Small intestine (tissue), 16 donors: ENCODE measurements at places on chromosomes 11 and 22. TPM values are rescaled to one million over a fixed set of nuclear protein-coding genes. Genes with fewer than 3 reads are reported as not detected.
A peak's percentile ranks its signal among the peaks of the same experiment; 100 is the strongest.

The CCDC116 gene
- 0.27 TPM for polyA plus RNA-seq

- DNase-seq, result no peak
These were observed 1185.3 kb downstream of the JRKL start for GRCh38 chr11:97574976-97575665.

GRCh38 chr11:70491696-70492472 lies 93.6 kb downstream of the CTTN start:
- DNase-seq, result no peak

GRCh38 chr11:107695446-107695845 lies 16.4 kb downstream of the SLN start:
- no peak for DNase-seq

GRCh38 chr11:118820412-118821357 lies 29.7 kb upstream of the DDX6 start:
- DNase-seq, result no peak

DNA sequence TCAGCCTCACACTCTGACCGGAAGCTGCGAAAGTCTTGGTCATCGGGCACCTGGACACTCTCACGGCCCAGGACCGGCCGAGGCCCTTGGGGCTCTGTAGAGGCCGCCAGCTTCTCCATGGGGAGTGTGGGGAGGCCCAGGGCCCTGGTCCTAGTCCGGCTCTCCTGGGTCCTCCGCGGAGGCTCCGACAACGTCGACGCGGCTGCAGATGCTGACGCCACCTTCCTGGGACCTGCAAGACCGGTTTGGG lies 12.9 kb downstream of the STARD10 start:
- no peak for DNase-seq

The TTC36 gene
- 26.6 TPM for polyA plus RNA-seq

The CCDC89 gene
- 0.52 TPM for polyA plus RNA-seq

- DNase-seq, result no peak
These were observed 9.3 kb downstream of the VPS26B start for GRCh38 chr11:134233729-134234179.

GRCh38 chr11:11171854-11172253 lies 181.2 kb downstream of the CSNK2A3 start:
- no peak for DNase-seq

- DNase-seq, result no peak
These were observed 27.5 kb downstream of the FOLR3 start for GRCh38 chr11:72162891-72163492.

DNA sequence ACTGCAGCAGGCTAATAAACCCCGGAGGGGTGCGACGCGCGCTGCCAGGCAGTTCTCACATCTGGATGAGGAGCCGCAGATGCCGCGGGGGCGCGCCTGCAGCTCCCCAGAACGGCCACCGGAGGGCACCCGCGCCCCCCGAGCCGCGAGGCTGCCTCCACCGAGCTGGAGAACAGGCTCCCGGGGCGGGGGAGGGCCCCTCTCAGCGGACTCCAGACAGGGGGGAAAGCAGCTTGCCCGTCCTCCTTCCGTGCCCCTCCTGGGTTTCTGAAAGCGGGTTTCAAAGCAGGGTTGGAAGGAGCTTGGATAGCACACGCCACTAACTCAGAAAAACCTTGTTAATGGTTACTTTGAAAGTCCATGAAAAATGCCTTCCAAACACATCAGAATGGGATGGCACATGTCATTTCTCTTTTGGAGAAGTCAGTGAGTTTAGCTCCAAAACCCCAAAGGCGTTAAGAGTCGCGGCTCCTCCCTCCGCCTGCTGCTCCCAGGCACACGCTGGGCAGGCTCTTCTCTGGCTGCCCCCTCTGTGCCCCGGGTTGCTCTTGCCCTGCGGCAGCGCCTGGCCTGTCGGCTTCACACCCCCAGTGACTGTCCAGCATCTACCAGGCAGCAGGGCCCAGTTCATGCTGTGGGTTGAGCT lies 317.8 kb downstream of the NTM start:
- DNase-seq, result peak; percentile 41

DNA sequence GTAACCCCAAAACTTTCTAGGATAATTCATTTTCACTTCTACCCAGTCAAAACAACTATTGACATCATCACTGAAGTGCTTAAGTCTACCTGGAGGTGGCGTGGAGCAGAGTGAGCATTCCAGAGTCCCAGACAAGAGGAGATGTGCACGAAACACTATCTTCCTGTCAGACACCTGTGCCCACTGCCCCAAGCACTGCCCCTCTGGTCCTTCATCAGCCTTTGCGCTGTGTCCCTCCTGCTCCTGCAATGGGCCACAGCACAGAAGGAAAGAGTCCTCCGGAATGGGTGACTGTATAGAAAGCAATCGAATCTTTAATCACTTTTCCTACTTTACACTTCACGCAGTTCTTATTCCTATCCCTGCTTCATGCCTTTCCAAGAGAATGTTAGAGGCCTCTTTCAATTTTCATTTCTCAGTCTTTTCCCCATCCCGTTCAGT lies 512 bp upstream of the GRIA4 start:
- peak; percentile 35 for DNase-seq

- DNase-seq, result peak; percentile 68
These were observed 40.6 kb downstream of the BARX2 start for GRCh38 chr11:129416080-129416820.

GRCh38 chr22:46142548-46143490 lies 7.5 kb upstream of the PPARA start:
- DNase-seq, result no peak

The SCYL1 gene
- polyA plus RNA-seq, result 47.6 TPM

GRCh38 chr11:27642954-27643353 lies 57.3 kb downstream of the BDNF start:
- DNase-seq, result no peak

GRCh38 chr22:39559456-39560105 lies 11.0 kb upstream of the CACNA1I start:
- no peak for DNase-seq

GRCh38 chr11:2963112-2963754 lies 28.9 kb downstream of the NAP1L4 start:
- no peak for DNase-seq

- DNase-seq, result no peak
These were observed 48.8 kb upstream of the CD44 start for GRCh38 chr11:35090125-35090524.

DNA sequence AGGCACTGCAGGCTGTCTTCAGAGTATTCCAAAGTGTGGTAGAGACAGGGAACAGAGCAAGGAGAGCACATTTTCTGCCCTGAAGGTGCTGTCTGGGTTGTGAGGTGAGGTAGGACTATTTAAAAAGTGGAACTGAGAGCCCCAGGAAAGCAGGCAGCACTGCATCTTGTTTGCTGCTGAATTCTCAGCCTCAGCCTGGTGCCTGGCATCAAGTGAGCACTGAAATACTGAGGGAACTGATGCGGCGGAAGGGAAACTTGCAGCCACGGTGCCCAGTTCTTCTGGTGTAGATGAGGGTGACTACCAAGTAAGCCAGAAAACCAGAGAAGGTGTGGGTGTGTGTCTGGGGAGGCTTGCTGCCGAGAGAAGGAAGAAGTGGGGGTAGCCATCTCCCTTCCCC lies 59.5 kb downstream of the TNRC6B start:
- no peak for DNase-seq

- no peak for DNase-seq
These were observed 300.6 kb downstream of the TBC1D22A start for GRCh38 chr22:47063071-47063509.

DNA sequence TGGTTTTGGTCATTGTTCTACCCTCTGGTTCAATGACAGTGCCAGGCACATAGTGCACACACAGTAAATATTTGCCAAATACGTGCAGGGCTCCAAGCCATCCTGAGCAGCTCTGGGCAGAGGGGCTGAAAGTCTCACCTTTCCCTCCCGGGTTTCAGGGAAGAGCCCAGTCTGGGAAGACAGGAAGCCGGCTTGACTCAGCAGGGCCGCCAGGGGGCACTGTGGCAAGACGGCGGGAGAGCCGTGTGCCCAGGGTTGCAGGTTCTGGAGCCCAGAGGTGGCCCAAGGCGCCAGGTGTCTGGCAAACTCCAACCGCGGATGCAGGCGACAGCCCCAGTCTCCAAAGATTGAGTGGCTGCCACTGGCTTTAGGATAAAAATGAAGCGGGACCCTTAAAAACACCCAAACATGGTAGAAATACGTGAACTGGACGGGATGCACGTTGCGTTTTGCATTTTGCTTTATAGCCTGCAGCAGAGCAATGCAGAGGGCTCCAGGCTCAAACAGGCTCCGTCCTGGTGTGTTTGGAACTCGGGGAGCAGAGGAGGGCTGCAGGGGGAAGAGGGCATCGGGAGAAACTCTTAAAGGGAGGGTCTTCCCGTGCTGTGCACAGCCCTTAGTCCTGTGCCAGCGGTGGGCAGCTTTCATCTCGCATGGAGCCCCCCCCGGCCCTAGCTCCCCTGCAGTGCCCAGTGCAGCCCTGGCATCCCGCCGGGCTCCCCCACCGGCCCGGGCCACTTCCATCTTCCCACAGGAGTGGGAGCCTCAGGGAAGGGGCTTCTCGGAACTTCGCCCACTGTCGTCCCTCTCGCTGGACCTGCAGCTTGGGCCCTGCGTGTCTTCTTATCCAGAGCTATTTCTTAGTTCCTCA lies 10.7 kb downstream of the KRTAP5-5 start:
- DNase-seq, result peak; percentile 60

The SERPING1 gene
- polyA plus RNA-seq, result 201 TPM

GRCh38 chr22:46414704-46415103 lies 79.2 kb downstream of the TRMU start:
- DNase-seq, result no peak

GRCh38 chr22:18104566-18104965 lies 6.0 kb upstream of the TUBA8 start:
- DNase-seq, result no peak

- DNase-seq, result no peak
These were observed 52.4 kb upstream of the TYR start for GRCh38 chr11:89125298-89125697.
